8988T (cell line): ENCODE measurements at places on chromosomes 2 and 18.

- no peak for DNase-seq
Observed at GRCh38 chr2:61705625-61706024, 148.2 kb downstream of the FAM161A start.

GRCh38 chr2:27965841-27966240 is 75.3 kb downstream of the BABAM2 start:
- no peak for DNase-seq

DNA sequence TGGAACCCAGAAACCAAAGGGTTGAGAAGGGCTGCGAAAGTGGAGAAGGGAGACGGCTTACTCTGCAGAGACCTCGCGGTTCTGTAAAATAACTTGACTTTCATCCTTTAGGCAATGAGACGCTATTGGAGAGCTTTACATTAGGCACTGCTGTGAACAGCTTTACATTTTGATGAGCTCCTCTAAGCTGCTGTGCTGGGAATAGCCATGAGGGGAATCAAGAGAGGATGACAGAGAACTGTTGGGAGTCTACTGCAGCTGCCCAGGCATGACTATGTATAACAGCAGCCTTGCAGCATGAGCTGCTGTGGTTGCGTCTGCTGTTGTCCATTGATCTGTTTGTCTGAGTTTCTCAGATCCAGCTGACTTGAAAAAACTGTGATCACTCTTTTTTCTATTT is 310.8 kb upstream of the MAP2 start:
- no peak for DNase-seq

DNA sequence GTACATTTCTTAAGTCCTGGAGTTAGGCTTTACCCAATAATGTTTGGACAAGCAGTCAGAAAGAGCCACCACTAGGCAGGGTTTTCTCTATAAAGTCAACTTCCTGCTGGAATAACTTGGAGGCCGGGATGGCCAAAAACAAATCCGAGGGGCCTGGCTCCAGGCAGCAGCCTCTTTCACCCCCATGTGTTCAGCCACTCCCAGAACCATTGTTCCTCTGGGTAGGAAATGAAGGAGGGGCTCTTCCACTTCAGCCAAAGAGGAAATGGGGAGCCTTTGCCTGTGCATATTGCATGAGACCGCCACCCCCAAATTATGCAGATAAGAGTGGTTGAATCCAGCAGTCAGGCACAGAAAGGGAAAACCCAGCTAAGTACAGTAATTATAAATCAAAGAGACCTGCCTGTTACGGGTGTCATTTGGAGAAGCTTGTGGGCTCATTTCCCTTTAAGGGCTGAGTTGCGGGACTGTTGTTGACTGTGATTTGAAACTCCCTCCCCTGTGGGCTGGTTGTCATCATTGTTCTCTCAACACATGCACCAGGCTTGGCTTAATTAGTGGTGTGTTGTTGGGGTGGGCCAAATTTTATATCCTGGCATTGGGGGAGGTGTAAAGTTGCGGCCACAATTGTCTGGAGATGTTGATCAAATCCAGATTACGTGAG is 212.8 kb upstream of the SOX11 start:
- DNase-seq: no peak

DNA sequence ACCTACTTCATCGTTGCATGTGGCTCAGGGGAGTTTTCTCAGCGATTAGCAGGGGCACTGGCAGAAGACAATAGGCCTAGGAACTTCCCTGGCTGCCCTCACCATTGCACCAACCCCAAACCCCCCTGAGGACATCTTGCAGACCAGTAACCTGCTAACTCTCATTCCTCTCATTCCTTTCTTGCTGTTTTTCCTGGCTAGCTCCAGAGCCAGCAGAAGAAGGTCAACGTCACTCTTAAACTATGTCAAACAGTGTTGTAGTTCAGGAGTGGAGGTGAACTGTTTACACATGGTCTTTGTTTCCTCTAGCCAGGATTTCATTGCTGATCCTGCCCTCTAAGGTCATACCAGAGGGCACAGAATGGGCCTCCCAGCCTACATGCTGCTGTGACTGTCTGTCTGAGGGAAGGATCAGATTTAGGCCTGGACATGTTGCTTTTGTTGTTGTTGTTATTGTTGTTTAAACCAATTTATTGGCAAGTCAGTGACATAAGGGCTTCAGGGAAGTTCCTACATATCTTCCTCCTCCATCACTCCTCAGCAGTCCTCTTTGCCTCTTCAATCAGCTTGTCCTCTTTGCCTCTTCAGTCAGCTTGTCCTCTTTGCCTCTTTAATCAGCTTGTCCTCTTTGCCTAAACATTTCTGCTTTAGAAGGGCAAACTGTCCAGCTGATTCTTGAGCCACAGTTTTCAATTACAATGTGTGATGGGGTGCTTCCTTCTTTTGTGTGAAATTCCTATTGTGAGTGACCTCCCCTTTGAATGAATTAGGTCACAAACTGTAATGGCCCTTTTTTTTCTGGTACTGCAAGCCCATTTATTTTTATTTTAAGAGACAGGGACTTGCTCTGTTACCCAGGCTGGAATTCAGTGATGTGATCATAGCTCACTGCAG is 471.9 kb upstream of the TNP1 start:
- DNase-seq: peak; percentile 24

DNA sequence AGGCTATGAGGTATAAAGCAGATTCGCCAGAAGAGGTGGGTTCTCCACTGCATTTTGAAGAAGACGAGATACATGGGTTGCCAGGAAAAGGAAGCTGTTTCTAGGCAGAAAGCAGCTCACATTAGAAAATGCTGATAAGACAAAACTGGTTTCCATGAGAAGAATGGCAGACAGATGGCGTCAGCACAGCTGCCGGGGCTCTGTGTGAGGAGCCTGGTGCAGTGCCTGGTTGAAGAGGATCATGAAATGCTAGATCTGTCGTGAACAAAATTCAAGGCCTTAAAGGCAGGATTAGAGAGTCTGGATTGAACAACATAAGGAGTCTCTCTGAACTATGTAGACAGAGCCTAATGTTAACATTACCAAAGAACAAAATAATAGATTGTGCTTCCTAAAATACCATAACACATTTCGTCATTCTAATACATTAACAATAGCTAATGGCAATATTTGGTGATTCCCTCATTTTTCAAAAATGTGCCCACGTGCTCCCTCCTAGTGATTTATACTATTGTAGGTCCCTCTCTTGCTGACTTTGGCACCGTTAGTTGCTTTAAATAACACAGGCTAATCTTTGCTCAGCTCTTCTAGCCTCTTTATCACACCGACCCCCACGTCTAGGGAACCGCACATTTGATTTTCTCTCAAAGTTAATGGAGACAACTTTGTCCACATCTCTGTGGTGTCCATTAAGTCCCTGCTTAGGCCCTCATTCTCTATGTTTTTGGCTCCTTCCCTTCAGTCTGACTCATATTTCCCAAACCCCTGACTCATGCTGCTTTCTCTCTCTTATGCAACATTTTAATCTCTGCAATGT is 38.2 kb downstream of the EFEMP1 start:
- DNase-seq: no peak

DNA sequence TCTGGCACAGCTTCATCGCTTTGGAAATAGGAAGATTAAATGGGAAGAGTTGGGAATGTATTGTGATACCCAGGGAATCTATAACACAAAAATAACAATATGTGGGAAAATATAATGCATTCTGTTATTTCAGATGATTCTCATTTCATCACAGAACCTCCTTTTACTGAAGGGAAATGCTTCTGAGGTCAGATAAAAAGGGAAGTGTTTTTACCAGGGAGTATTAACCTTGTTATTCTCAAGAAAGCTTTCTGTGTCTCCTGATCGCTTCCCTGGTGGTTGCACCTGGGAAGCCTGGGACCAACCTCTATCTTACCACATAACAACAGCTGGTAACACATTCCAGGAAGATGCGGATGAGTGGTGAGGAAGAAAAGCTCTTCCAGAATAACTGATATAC is 47.2 kb downstream of the SCG2 start:
- no peak for DNase-seq

GRCh38 chr18:61926532-61926931 is 33.7 kb upstream of the RNF152 start:
- DNase-seq: no peak

DNA sequence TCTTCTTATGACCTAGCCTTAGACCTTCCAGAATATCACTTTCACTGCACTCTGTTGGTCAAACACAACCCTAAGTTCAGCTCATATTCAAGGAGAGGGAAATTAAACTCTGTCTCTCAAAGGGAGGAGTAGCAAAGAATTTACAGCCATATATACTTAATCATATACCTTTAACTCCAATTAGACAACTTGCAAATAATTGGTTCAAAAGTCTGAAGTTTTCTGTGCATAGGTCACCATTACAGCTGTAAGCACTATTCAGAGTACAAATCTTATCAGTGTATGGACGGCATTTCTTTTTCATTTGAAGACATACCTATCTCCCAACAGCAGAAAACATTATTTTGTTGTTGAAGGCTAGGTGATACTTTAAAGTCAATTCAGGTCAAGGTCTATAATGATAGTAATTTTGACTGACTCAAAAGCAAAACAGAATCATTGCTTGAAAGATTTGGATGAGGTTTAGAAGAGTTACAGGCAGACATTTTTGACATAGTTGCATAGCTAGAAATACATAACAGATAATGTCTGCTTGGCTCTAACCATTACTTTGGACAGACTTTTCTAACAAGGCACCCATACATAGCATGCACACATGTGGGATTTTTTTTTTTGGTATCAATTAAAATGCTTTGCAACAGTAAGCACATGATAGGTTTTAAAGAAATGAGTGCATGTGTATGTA is 131.5 kb downstream of the CPS1 start:
- no peak for DNase-seq

- no peak for DNase-seq
Observed at GRCh38 chr2:35787302-35788031, 568.1 kb upstream of the CRIM1 start.

GRCh38 chr2:191321861-191322662 is 76.9 kb downstream of the MYO1B start:
- DNase-seq: no peak

- DNase-seq: no peak
Observed at GRCh38 chr18:4134700-4135099, 320.4 kb downstream of the DLGAP1 start.

- no peak for DNase-seq
Observed at GRCh38 chr2:160940699-160941098, 219.5 kb upstream of the TANK start.

DNA sequence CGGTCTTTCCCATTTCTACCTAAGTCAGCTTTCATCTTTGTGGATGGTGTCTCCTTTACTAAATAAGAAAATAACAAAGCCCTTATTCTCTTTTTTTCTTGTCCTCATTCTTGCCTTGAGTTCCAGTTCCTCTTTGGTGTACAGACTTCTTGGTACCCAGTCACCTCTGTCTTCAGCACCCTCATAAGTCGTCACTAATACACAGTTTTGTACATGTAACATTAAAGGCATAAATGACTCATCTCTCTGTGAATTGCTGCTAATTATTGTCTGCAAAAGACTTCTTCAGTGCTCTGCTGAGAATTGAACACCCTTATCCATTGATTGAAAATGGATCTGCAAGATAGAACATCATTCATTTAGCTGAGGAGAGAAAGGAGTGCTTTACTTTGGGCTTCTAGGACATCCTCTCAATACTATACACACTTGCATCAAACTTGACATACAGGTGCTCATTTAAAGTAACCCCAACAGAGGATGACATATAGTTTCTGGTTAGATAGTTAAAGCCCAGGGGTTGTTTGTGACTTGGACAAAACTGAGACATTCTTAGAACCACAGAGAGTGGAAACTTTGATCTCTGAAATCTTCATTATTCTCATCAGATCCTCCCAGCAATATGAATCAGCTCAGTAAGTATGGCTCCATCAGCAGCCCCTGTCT is 97.0 kb downstream of the XRCC5 start:
- no peak for DNase-seq

GRCh38 chr2:54624591-54625071 is 98.8 kb upstream of the EML6 start:
- DNase-seq: no peak

DNA sequence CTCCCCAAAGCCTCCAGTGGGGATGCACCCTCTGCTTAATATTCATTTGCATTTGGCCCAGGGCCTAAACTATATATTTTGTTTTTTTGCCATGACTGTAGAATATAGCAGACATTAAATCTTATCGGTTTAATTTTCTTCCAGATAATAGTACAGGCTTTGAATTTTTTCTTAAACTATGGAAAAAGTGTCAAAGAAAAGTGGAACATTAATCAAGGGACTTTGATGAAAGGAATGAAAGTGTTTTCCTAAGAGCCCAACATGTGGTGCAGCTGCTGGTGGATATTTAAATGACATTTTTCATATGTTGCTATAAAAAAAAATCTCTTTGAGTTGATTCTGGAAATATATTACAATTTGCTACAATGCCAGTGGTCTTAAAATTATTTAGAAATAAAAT is 346.8 kb downstream of the CYP26B1 start:
- DNase-seq: no peak

DNA sequence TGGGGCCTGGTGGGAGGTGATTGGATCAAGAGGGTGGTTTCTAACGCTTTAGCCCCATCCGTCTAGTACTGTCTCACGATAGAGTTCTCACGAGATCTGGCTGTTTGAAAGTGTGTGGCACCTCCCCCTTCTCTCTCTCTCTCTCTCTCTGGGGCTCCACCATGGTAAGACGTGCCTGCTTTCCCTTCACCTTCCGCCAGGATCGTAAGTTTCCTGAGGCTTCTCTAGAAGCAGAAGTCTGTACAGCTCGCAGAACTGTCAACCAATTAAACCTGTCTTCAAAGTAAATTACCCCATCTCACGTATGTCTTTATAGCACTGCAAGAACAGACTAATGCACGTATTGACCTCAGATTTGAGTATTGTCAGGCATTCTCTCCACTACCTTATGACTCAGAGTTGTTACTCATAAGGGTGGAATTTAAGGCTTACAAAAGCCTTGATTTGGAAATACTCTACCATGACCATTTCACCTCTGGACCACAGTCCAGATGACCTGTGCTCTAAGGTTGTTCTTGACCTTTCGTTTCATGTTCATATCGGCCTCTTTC is 99.5 kb upstream of the AGAP1 start:
- peak; percentile 38 for DNase-seq

DNA sequence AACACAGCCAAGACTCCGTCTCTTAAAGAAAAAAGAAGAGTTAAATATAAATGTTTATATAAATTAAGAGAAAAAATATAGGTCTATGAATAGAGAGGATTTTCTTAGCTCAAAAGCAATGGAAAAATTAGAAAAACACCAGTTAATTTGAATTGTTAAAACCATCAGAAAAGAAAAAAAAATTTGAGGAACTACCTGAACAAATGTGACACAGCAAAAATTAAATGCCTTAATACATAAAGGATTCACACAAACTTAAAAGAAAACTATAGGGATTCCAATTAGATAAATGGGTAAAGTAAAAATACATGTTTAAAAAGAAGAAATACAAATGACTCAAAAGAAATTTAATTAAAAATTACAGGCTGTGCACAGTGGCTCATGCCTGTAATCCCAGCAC is 147.9 kb upstream of the DNMT3A start:
- DNase-seq: no peak

- DNase-seq: no peak
Observed at GRCh38 chr2:234463626-234464290, 33.1 kb downstream of the ARL4C start.

DNA sequence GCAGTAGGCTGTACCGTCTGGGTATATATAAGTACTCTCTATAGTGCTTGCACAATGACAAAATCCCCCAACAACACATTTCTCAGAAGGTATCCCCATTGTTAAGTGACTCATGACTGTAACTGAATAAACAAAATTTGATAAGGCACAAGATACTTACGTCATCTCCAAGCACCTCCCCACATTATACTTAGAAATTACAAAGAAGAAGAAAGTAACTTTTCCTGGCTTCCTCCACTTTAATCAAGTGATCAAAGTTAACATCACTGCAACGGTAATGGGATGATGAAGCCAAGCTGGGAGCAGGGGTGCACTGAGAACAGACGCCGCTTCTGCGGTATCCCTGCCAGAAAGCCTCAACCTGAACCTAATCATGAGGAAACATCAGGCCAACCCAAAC is 9.7 kb downstream of the TNS1 start:
- DNase-seq: no peak
